Stimulated activated CD8-positive, alpha-beta memory T cell treated with anti-CD3 and anti-CD28 coated beads, Interleukin-2, amount 100 ng/mL, for 1 hour (primary cell): ENCODE measurements at places on chromosomes 5 and 9.
A peak's percentile ranks its signal among the peaks of the same experiment; 100 is the strongest.

GRCh38 chr5:78602400-78602799 is 46.2 kb downstream of the LHFPL2 start:
- no peak for DNase-seq

- DNase-seq: no peak
These were observed 156.8 kb downstream of the DCP2 start for GRCh38 chr5:113133211-113133975.

DNA sequence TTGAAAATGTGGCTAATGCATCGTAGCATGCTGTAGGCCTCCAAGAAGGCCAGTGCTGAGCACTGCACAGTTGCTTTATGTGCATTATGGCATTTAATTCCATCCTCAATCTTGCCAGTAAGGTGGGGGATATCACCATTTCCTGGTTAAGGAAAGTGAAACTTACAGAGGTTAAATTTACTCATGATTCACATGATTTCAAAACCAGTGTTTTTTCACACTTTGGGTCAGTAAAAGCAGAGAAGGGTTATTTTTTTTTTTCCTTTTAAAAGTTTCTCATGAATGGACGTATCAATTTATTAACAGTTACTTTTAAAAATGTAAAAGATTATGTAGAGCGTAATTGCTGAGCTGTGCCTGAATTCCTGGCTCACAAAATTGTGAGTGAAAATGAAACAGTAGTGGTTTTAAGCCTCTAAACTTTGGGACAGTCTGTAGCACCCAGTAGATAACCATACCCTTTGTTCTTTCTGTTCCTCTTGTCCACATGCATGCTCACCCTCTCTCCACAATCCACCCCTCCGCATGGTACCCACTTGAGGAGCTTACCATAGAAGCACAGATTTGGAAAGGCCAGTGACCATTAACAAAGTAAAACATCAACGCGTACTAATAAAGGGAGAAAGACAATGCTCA is 21.2 kb downstream of the MAST4 start:
- no peak for DNase-seq

- DNase-seq: no peak
These were observed 8.9 kb upstream of the AGXT2 start for GRCh38 chr5:35056686-35057085.

DNA sequence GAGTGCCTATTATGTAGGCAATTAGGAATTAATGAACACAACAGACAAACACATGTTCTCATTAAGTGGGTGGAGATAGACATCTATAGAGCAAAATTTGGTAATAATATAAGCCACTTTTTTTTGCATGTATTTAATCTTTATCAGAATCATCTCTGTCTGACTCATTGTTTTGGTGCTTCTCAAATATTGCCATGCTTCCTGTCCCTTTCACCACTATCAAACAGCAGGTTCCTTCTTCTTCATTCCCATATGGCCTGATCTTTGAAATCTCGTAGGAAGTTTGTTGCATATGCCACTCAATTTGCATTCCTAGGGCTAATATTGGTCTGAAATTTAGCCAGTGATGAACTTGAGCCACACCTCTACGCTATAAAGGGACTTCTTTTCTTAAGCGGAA is 128.9 kb upstream of the SPEF2 start:
- DNase-seq: no peak

GRCh38 chr5:83726912-83727311 is 6.3 kb upstream of the HAPLN1 start:
- DNase-seq: no peak

GRCh38 chr5:3023656-3024055 is 272.2 kb upstream of the IRX2 start:
- DNase-seq: no peak

DNA sequence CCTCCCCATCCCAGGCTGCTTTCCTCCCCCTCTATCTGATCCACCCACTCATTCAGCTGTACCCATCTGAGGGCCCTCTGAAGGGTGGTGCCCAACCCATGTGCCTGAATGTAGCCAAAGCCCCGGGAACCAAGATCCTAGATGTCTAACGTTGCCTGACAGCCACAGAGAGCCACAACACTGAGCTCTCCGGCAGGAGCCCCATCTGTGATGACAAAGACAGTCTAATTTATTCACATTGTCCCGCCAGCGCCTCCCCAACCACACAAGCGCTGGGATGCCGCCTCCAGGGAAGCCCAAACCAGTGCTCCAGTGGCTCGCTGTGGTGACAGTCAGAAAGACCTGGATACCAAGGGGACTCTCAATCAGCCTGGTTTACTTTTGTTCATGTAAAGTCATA is 8.4 kb downstream of the IGFBPL1 start:
- no peak for DNase-seq

DNA sequence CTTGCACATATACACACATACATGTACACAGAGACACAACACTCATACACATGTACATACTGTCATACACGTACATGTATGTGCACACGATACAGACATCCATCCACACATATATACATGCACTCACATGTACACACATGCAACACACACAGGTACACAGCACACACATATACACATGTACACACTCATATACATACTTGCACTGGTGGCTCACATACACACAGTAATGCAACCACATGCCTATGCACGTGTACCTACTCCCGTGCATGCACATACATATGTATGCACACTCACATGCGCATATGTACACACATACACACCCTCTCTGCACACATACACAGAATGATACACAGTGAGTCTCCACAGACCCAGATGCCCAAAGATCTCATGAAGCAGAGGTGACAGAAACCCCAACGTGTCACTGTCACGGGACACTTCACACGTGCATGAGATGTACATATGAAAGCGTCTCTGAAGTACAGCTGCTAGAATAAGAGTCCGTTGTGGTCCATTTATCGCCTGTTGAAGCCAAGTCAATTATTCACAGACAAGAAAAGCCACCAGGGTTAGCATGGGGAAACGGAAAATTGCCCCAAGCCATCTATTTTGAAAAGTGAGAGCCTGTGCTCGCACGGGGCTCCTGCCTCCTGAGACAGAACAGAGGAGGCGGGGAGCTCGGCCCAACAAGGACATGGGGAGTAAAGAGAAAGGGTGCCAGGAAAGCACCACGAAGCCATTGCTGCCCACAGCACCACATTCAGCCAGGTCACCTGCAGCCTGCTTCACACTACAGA is 24.9 kb downstream of the LPCAT1 start:
- no peak for DNase-seq

- peak; percentile 19 for DNase-seq
These were observed 7.9 kb upstream of the ENG start for GRCh38 chr9:127862075-127863011.

DNA sequence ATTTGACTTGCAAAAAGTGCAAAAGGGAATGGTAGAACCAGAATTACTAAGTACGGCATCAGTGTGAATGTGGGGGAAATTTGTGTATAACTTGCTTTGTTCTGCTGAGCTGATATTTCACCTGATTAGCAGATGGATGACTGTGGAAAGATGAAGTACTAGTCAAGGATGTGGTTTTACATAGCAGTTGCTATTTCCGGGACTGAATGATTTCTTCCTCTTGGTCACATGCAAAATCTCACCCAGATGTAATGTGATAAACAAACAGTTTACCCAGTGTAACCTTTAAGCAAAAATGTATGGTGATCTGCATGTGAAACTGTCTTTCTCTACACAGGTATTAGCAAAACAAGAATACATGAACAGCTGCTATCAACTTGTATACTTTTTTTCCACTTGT is 46.1 kb downstream of the DCP2 start:
- no peak for DNase-seq

DNA sequence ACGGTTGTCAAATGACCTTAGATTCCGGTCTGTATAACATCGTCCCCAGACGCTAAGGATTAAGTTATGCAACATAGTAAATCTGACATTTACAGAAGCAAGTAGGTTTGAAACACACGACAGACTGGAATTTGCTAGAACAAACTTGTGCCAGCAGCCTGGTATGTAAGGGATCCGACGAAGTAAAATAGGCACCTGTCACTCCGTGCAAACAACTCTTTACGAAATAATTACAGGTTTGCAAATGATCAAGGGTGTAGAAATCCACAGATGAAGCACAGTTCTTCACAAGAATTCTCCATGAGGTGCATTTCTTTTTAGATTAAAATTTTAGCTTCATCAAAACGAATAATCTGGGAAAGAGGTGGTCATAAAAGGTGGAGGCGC is 508 bp downstream of the MOCS2 start:
- DNase-seq: no peak

DNA sequence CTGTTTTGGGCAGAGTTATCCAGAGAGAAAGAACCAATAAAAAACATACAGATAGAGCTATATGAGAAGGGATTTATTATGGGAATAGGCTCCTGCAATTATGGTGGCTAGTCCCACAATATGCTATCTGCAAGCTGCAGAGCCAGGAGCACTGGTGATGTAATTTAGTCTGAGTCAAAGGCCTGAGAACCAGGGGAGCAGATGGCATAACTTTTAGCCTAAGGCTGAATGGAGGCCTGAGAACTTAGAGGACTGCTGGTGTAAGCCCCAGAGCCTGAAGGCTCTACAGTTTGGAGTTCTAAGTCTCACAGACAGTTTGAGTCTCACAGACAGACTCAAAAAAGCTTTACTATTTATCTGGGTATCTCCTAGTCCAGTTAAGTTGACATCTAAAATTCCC is 263.8 kb downstream of the FBXL7 start:
- no peak for DNase-seq

GRCh38 chr9:6024035-6024554 is 8.7 kb upstream of the RANBP6 start:
- DNase-seq: no peak

- DNase-seq: no peak
These were observed at the start of gene ADAMTS19 for GRCh38 chr5:129459777-129460671. ADAMTS19 (plus strand) TSS chr5:129460298; CDS start chr5:129460392, 94 bp downstream.

- DNase-seq: peak; percentile 36
These were observed 51.2 kb upstream of the GGTA1 start for GRCh38 chr9:121550569-121551512.

- no peak for DNase-seq
These were observed 9.6 kb downstream of the HMCN2 start for GRCh38 chr9:130275156-130275555.

GRCh38 chr5:134223406-134224248 is 2.2 kb downstream of the PPP2CA start:
- no peak for DNase-seq
